Stomach (tissue), 19 donors: ENCODE measurements at places on chromosomes 4 and X. TPM values are rescaled to one million over a fixed set of nuclear protein-coding genes. Genes with fewer than 3 reads are reported as not detected.
A peak's percentile ranks its signal among the peaks of the same experiment; 100 is the strongest.

DNA sequence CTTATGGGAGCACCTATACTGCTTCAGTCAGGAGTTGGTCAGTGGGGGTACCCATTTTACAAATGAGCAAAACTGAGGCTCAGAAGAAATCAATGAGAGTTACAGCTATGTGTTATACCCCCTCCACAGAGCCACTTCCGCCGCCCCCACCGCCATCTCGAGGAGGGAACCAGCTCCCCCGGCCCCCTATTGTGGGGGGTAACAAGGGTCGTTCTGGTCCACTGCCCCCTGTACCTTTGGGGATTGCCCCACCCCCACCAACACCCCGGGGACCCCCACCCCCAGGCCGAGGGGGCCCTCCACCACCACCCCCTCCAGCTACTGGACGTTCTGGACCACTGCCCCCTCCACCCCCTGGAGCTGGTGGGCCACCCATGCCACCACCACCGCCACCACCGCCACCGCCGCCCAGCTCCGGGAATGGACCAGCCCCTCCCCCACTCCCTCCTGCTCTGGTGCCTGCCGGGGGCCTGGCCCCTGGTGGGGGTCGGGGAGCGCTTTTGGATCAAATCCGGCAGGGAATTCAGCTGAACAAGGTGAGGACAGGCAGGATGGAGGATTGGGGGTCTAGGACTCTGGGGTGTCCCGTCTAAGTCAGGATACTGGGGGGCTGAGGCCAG, 5.0 kb downstream of the WAS start:
- no peak for DNase-seq

GRCh38 chrX:2442694-2443093, 58.1 kb downstream of the DHRSX start:
- no peak for DNase-seq

The AMBN gene
- polyA plus RNA-seq: not detected

GRCh38 chr4:145234091-145234706, 53.8 kb upstream of the OTUD4 start:
- DNase-seq: peak; percentile 59

- DNase-seq: no peak
Observed at GRCh38 chr4:168776382-168776781, 233.7 kb downstream of the CBR4 start.
